Hepatocyte (in vitro differentiated cells): ENCODE measurements at places on chromosomes 6 and 20. TPM values are rescaled to one million over a fixed set of nuclear protein-coding genes. Genes with fewer than 3 reads are reported as not detected.

SCRT2 gene
- total RNA-seq = not detected in 2 replicates

CRISP2 gene
- 0.57 TPM in 1 of 2 replicates, not detected in the other for total RNA-seq

TXLNB gene
- 0.50 and 0.56 TPM in 2 replicates for total RNA-seq

CUL7 gene
- 46.1 and 58.2 TPM in 2 replicates for total RNA-seq

ZNF831 gene
- not detected in 2 replicates for total RNA-seq

DNA sequence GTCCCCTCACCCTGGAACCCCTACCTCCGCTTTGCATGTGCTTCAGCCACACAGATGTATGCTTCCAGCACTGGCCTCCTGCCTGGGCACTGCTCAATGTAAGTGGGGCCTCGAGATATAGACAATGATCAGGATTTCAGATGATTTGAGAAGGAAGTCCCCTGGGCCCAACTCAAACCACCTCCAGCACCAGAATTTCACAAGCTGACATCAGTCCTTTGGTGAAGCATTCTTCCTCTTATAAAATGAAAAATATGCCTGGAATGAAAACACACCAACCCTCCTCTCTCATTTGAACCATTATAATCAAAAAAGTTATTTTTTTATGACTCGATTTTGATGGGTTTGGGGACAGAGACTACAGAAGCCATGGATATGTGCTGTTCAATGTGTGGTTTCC lies 48.5 kb downstream of the BTBD3 start:
- H3K27me3 ChIP-seq = no peaks in the 10 kb centered on the region
- H3K27ac ChIP-seq = no peak overlapping the region
- no peaks in the 10 kb centered on the region for H3K4me1 ChIP-seq
- DNase-seq = no peak
- H3K36me3 ChIP-seq = no peaks in the 10 kb centered on the region
- H3K4me3 ChIP-seq = no peak overlapping the region

DNA sequence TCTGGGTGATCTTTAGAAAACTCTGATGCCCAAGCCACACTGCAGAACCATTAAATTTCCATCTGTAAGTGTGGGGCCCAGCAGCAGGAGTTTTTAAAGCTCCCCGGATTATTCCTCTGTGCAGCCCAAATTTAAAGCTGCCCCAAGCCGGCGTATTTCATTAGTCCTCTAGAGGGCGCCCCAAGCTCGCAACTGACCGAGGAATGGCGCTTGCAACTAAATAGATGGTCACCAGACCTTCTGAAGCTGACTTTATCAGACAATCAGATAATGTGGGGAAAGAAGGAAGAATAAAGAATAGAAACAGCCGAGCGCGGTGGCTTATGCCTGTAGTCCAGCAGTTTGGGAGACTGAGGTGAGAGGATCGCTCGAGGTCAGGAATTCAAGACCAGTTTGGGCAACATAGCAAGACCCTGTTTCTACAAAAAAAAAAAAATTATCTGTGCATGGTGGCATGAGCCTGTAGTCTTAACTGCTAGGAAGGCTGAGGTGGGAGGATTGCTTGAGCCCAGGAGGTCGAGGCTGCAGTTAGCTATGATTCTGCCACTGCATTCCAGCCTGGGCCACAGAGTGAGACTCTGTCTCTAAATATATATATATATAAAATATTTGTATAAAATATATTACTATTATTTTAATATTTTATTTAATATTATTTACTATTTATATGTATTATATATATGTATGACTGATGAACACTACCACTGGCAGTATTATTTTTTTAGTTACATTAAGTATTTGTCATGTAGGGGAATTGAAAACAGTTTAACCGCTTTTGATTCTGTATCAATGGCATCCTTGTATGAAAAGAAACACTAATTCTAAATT lies 56.0 kb downstream of the OTOR start:
- H3K36me3 ChIP-seq = no peaks in the 10 kb centered on the region
- peak; percentile 81 for DNase-seq
- H3K4me1 ChIP-seq = no peaks in the 10 kb centered on the region
- no peak overlapping the region for H3K4me3 ChIP-seq
- no peak overlapping the region for H3K27ac ChIP-seq

DNA sequence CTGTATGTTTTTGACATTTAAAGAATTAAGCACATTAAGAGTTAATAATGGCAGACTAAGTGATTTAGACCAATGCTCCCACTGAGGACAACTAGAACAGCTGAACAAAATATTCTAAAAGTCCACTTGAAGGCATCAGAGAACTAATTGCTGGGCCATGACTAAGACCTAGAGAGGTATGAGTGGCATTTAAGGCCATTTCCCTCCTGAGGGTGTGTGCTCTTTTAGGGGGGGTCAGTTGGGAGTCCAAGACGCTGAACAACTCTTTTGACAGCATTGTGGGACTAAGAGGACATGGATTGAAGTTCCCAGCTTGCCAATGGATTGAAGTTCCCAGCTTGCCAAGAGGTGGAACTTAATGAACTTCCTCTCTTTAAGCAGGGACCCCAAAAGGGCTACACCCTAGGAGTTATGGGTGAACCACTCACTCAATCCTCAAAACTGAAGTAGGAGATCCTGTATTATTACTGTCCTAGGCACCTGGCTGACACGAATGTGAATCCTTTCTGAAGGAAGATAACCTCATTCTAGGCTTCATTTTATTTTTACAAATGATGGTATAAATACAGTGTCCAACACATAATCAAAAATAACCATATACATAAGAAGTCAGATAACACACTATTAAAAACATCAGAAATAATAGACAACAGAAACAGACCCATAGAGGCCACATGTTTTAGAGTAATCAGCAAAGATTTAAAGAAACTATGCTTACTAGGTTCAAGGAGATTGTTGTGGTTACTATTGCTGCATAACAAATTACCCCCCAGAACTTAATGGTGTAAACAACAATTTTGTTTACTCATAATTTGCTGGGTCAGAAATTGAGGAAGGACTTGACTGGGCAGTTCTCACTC lies 175.1 kb downstream of the VEGFA start:
- H3K4me1 ChIP-seq = peaks cover 11% of the 10 kb centered on the region
- H3K27me3 ChIP-seq = no peaks in the 10 kb centered on the region
- DNase-seq = no peak
- H3K36me3 ChIP-seq = no peaks in the 10 kb centered on the region
- H3K4me3 ChIP-seq = no peak overlapping the region

DNA sequence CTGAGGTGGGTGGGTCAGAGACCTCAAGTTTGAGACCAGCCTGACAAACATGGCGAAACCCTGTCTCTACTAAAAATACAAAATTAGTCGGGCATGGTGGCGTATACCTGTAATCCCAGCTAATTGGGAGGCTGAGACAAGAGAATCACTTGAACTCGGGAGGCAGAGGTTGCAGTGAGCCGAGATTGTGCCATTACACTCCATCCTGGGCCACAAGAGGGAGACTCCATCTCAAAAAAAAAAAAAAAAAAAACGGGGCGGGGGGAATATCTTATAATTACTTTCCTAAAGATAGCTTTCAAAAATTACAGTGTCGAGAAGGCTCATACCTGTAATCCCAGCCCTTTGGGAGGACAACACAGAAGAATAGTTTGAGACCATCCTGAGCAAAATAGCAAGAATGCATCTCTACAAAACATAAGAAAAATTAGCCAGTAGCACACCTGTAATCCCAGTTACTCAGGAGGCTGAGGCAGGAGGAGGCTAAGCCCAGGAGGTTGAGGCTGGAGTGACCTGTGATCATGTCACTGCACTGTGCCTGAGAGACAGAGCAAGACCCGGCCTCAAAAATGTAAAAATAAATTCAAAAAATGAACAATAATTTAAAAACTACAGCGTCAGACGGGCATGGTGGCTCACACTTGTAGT lies 25.8 kb downstream of the CBFA2T2 start:
- no peak overlapping the region for H3K4me3 ChIP-seq
- no peak overlapping the region for H3K27ac ChIP-seq
- no peaks in the 10 kb centered on the region for H3K36me3 ChIP-seq
- H3K27me3 ChIP-seq = no peaks in the 10 kb centered on the region
- peaks cover 7% of the 10 kb centered on the region for H3K4me1 ChIP-seq

GRCh38 chr6:57297505-57297904 lies 19.9 kb upstream of the PRIM2 start:
- no peak for DNase-seq
- H3K36me3 ChIP-seq = no peaks in the 10 kb centered on the region
- no peak overlapping the region for H3K4me3 ChIP-seq
- H3K27ac ChIP-seq = no peak overlapping the region
- H3K4me1 ChIP-seq = peaks cover 9% of the 10 kb centered on the region

DNA sequence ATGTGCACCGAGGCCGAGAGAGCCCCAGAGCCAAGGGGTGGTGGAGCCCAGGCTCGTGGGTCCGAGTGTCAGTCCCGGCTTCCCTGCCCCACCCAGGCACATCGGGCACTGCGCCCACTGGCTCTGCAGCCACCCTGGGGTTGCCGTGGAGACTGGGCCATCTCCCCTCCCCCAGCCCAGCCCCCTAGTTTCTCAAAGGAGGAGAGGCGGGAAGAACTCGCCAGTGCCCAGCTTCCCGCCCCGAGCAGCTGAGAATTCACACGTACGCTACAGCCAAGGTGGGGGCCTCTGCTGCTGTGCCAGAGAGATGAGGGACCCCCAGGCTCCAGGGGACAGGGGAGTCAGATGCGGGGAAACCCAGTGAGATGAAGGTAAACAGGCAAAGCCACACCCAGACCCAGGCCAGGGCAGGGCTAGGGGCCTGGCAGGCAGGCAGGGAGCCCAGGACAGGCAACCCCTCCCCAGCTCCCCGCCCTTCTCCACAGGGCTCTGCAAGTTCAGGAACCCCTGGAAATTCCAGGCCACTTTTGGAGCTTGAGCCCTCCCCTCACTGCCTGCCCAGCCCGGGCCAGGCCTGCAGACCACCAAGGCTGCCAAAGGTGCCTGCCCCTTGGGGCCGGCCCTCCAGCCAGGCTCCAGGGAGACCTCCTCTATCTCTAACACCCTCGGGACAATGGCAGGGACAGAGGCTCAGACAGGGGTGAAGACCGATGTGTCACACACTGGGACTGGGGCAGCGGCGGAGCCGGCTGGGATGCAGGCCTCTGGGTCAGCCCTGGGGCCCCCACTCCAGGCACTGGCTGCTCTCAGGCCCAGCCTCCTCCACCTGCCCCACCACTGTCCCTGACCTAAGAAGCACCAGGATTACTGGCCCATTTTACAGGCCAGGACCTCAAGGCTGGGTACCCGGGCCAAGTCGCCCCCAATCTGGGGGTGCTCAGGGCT lies 6.0 kb downstream of the LAMA5 start:
- peak overlapping the region; percentile 82 for H3K27ac ChIP-seq
- H3K36me3 ChIP-seq = no peaks in the 10 kb centered on the region
- peak; percentile 41 for DNase-seq
- H3K4me1 ChIP-seq = peaks cover 86% of the 10 kb centered on the region

DNA sequence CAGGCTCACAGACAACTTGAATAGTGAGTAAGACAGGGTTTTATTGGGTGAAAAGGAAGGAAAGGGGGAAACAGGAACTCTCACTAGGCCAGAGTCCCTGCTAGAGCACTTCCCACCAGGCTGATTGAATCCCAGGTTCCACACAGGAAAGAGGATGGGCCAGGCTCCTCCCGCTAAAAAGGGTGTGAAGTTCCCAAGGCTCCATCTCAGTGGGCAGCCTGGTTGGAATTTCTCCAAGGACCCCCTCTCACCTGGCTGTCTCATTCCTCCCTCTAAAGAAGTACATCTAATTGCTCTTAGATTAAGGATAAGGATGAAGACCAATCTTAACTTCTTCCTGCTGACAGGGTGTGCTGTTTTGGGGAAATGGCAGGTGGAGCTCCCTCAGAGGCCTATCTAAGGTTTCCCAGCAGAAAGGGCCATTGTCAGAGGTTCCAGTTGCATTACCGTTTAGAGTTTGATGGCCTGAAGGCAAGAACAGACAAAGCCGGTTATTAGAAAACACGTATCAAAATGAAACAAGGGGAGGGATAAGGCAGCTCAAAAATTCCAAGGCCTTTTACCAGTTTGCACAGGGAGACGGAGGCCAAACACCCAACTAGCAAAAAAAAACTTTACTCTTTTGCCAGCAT lies 21.5 kb downstream of the COL19A1 start:
- no peak overlapping the region for H3K4me3 ChIP-seq
- H3K27me3 ChIP-seq = no peaks in the 10 kb centered on the region
- H3K36me3 ChIP-seq = no peaks in the 10 kb centered on the region
- H3K27ac ChIP-seq = no peak overlapping the region

GRCh38 chr20:1810926-1811620 lies 84.1 kb upstream of the SIRPA start:
- no peak overlapping the region for H3K4me3 ChIP-seq
- H3K36me3 ChIP-seq = no peaks in the 10 kb centered on the region
- H3K4me1 ChIP-seq = peaks cover 9% of the 10 kb centered on the region
- no peaks in the 10 kb centered on the region for H3K27me3 ChIP-seq
- DNase-seq = no peak

DNA sequence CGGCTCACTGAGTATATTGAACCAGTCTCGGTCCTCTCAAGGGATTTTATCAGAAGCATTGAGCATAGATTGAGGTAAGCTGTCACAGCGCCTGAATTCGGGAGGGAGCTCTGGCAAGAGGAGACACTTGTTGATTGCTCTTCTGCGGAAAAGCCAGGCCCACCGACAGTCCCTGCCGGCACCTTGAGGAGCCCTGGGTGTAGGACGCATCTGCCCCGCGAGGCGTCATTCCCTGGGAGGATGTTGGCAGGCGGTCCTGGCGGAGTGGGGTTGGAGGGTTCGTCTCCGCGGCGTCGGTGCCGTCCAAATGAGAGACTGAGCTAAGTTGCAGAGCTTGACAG lies 843 bp downstream of the FBXO9 start:
- no peaks in the 10 kb centered on the region for H3K36me3 ChIP-seq
- H3K27ac ChIP-seq = peak overlapping the region; percentile 81
- peaks cover 27% of the 10 kb centered on the region for H3K4me1 ChIP-seq
- H3K4me3 ChIP-seq = peak overlapping the region; percentile 48
- H3K27me3 ChIP-seq = no peaks in the 10 kb centered on the region

- H3K27me3 ChIP-seq = no peaks in the 10 kb centered on the region
- no peak overlapping the region for H3K4me3 ChIP-seq
- no peak for DNase-seq
- no peak overlapping the region for H3K27ac ChIP-seq
- H3K4me1 ChIP-seq = no peaks in the 10 kb centered on the region
These were observed 28.2 kb upstream of the ARMC2 start for GRCh38 chr6:108820006-108820405.

- DNase-seq = no peak
- H3K4me1 ChIP-seq = no peaks in the 10 kb centered on the region
These were observed 9.7 kb downstream of the ATG5 start for GRCh38 chr6:106315765-106316374.

GRCh38 chr6:106802139-106802538 lies 172.4 kb downstream of the CD24 start:
- H3K4me3 ChIP-seq = no peak overlapping the region
- no peaks in the 10 kb centered on the region for H3K36me3 ChIP-seq
- DNase-seq = no peak
- H3K27ac ChIP-seq = no peak overlapping the region
- no peaks in the 10 kb centered on the region for H3K27me3 ChIP-seq
- peaks cover 45% of the 10 kb centered on the region for H3K4me1 ChIP-seq
